NT2/D1 (cell line): ENCODE measurements at places on chromosomes 7 and 10.

DNA sequence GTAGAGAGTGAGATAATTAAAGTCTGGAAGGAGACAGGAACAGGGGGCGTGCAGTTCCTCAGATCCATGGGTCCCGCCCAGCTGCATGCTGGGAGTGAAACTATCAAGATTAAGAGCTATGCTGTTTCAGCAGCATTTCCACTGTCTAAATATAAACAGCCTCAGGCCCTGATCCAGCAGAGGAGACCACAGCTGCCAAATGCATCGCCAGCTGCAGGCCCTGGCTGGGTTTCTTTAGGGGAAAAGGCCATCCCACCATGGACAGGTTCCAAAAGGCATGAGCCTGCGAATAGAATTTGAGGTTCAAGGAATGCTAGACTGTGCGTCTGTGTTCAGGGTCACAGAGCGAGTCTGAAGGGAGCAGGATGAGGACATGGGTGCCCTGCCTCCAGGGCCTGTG is 411.4 kb downstream of the PAXIP1 start:
- DNase-seq, result no peak

GRCh38 chr10:106920538-106920937 is 244.0 kb downstream of the SORCS1 start:
- DNase-seq, result no peak

GRCh38 chr10:102184606-102185005 is 32.4 kb downstream of the NOLC1 start:
- no peak for DNase-seq

DNA sequence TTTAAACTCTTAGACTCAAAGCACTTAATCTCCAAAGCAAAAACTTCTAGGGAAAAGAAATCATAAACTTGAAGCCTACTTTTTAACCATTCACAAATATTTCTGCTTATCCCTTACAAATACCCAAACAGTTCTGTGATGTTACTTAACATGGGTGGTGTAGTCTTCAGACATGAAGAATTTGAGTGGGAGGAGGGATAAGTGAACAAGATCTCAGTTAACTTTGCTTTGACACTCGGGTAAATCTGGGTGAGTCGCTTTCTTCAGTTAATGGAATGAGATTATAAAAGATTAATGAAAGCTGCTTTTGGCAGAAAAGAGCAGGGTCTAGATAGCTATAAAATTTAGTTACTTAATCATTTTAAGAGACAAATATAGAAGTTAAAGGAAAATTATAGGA is 47.5 kb downstream of the RNF133 start:
- no peak for DNase-seq

DNA sequence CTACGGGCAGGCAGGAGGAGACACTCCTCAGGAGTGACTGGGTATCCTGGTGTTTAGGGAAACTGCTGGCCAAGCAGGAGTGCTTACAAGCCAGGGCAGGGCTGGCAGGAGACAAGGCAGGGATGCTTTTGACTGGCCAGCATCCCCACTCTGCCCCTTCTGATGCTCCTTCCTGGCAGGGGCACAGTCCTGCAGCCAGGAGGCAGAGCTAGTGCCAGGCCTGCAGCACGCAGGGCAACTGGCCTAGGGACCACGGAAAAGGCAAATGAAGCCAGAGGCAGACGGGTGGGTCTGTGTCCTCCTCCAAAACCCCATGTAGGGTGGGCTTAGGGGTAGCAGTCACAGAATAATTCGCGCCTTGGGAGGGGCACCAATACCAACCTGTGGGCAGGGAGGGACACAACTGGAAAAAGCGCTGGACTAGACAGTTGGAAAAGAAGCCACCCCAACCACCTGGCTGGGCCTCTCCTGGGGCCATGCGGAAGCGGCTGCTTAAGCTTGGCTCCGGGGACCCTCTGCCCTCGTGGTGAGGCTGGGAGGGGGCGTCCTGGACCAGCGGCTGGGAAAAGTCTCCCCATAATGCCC is 4.8 kb downstream of the IMPDH1 start:
- no peak for DNase-seq

DNA sequence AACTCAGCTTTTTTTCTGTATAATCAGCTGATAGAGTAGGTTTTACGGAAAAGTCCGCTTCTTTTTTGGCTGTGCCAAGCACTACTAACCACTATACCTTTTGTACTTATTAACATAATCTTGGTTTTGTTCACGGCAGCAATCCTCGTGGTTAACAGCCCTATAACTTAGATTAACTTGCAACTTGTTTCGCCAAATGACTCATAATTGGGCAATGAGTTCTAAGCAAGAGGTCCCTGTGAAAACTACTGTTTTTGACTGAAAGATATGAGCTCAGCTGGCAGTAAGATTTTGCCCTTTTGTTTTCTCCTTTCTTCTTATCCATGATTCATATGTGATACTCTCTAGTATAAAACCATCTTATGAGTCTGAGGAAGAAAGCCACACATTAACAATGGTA is 345.0 kb upstream of the PCDH15 start:
- no peak for DNase-seq

DNA sequence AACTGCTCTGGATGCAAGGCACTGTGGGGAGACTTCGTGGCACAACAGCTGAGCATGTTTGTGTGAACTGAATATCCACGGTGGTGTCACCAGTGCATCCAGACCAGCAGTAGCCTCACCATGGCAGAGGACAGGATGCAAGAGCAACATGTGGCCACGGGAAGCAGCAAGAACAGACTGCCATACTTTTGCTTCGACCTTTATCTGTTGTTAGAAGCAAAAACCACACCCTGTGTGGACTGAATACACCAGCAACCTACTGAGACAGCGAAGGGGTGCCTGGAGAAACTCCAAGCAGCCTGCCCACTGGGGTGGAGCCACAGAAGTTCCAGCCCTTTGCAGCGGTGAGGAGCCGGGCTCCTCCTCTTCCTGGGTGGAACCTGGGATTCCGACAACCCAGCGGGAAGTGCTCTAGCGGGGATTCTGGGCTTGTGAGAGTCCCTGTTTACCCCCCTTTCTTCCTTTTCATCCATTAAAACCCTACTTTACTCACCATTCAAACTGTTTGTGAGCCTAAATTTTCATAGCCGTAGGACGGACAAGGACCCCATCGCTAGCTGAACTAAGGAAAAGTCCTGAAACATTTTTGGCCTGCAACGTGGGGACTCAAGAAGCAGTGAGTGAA is 584.9 kb downstream of the GRM8 start:
- no peak for DNase-seq

GRCh38 chr7:95847061-95847460 is 74.7 kb downstream of the DYNC1I1 start:
- DNase-seq, result no peak

DNA sequence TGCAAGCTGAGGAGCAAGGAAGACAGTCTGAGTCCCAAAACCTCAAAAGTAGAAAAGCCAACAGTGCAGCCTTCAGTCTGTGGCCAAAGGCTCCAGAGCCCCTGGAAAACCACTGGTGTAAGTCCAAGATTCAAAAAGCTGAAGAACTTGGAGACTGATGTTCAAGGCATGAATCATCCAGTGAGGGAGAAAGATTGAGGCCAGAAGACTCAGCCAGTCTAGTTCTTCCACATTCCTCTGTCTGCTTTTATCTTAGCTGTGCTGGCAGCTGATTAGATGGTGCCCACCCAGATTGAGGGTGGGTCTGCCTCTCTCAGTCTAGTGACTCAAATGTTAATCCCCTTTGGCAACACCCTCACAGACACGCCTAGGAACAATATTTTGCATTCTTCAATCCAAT is 20.1 kb upstream of the MDFIC start:
- DNase-seq, result no peak

DNA sequence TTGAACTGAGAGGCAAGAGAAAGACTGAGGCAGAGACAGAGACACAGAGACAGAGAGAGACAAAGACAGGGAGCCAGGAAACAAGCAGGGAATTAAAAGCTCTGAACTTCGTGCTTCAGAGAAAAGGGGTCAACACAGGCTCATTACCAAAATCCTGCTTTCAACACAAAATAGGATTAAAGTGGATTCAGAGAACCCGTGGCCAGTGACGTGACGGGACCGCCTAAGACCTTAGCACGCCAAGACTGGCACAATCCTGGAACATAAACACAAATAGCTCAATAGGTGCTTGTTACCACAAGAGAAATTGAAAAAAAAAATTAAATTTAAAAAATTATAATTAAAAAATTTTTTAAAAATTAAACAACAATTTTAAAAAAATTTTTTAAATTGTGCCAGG is 21.5 kb downstream of the ASB13 start:
- DNase-seq, result no peak

DNA sequence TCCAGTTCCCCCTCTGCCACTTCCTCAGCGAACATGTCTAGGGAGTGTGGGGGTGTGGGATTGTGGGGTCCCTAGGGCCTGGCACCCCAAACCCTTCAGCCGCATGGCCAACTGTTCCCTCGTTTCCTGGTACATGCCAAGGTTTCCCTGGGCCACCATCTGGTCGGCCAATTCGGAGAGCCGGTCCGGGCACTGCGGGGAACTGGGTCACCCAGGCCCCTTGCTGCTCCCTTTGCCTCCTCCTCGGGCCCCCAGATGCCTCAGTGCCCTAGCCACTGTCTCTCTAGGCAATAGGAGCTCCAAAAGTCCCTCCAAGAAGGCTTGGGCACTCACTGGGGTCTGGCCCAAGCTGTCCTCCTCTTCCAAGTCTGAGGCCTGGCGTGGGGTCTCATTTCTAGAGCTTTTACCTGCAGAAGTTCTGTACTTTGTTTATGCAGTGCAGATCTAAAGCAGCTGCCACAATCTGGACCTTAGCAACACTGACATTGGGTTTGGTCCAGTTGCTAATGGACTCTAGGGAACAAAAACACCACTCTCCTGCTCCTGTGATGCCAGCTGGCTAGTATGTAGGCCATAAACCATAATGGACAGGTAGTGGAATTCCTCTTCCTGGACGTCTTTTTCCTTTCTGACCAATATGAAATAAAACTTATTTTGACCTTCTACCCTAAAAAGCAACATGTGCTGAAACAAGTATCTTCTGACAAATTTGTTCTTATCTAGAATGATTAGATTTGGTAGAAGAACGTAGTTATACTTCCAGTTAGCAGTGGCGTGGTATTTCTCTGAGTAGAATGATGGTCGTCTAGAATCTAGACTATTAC is 172.9 kb downstream of the LRRC4 start:
- DNase-seq, result no peak

- DNase-seq, result no peak
These were observed 189.2 kb downstream of the CSTF2T start for GRCh38 chr10:51510231-51510630.

DNA sequence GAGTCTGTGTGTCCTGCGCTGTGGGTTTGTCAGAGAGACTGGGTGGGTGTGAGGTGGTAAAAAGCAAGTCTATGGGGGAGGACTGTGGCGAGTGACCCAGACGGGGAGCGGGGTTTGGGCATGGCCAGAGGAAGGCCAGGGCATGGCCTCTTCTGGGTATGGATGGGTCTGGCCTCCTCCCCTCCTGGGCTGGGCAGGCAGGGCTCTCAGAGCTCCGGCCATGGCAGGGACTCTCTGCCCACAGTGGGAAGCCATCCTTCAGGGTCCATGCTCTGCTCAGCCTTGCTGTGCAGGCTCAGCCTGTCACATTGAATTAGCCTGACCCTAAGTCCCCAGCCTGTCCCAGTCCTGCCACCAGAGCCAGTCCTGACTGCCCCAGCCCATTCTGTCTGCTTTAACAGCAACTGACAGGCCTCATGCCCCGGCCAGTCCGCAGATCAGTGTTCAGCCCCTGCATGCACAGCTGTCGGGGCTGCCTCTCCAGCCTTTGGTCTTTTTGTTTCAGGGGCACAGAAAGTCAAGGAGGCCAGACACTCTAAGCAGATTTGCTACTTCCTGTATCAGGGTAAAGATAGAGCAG is 7.9 kb downstream of the ANTXRL start:
- no peak for DNase-seq

DNA sequence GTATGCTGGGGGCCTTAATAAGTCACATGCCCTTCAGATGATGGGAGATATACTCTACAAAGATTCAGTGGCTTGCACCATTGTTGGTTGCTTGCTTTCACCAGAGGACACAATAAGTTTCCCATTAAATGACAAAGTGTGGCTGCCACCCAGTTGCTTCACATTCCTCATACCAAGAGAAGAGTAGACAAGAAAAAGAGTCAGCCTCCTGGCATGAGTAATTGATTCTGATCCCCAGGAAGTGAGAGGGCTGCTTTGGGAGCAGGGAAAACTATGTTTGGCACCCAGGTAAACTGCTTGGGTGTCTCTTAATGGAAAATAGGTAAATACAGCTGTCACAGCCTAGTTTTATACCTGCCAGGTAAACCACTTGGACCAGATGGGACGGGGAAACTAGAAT is 66.7 kb upstream of the IL6 start:
- DNase-seq, result no peak

- no peak for DNase-seq
These were observed 1.5 kb downstream of the AKR1C3 start for GRCh38 chr10:5095687-5096086.

DNA sequence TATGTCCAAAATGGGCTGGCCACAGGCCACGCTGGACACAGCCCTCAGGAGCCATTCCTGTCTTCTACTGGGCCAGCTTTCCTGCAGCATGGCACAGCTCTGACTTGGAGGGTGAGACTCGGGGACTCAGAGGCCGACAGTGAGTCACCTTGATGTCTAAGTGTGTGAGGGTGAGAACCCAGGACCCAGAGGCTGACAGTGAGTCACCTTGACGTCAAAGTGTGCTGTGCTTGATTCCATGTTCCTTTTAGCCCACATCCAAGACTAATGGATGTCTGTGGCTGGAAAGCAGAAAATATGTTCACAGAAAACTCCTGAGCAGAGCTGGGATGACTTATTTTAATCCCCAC is 6.0 kb upstream of the FAM170B start:
- no peak for DNase-seq

- DNase-seq, result no peak
These were observed 27.1 kb downstream of the OGDH start for GRCh38 chr7:44633254-44634186.

- DNase-seq, result no peak
These were observed 9.8 kb upstream of the LAMB1 start for GRCh38 chr7:108012499-108013430.

DNA sequence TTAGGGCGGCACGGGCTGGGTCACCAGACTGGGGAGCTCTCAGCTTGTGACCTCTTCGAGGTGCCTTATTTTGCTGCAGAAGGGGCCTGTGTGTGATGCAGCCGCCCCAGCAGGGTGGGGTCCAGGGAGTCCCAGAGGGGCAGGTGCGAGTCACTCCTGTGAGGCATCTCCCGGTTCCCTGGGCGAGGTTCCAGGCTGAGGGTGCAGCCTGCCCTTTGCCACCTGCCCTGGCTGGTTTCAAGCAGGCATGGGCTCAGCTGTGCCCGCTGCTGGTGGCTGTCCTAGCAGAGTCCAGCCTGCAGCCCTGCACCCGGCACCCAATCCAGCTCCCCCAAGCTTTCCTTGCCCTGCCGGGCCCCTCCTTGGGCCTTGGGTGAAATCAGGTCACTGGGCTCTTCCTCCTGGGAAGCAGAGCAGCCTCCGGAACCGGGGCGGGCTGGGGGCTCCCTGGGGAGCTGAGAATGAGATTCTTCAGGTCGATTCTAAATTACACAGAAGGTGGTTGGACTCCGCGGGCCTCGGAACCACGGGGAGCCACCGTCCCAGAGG is 64.8 kb downstream of the PWWP2B start:
- no peak for DNase-seq

DNA sequence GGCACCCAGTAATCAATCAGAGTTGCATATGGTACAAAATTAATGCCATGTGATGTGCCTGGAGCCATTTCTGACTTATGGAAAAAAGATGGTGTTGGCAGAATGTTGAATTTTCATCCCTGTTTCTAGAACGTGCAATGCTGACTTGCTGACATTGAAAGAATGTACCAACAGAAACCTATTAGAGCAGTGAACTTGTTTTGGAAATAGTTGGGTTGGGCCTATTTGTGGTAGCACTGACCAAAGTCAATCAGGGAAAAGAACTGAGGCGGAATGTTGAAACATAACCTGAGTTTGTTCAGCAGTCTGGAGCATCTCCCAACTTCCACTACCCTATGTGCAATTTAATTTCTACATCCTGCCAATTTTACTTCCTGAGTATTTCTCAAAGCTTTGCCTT is 11.7 kb upstream of the KIAA1217 start:
- DNase-seq, result no peak

- DNase-seq, result no peak
These were observed 88.5 kb downstream of the VTI1A start for GRCh38 chr10:112535531-112535951.
